ENCODE measurements at places on chromosomes 1 and 21. TPM values are rescaled to one million over a fixed set of nuclear protein-coding genes. Genes with fewer than 3 reads are reported as not detected.

GRCh38 chr1:14969006-14969405 lies 184.5 kb upstream of the TMEM51 start:
- ATAC-seq = peak; percentile 52

DNA sequence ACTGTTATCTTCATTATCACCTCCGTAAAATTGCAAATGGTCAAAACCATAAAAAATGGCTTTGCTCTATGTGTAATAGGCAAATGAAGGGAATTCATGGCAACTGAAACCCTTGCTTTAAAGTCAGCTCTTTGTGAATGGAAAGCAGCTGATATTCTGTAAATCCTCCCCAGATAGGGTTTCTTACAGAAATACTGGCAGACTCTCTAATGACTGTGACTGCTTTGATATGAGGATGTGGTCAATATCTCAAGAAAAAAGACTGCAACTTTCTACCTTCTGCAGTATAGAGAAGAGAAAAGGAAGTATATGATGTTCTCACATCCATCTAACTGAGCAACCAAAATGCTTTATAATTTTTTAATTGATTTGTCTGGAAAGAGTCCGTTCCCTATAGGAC lies 193.1 kb downstream of the ST6GALNAC3 start:
- ATAC-seq = no peak

GRCh38 chr1:55286856-55287602 lies 71.9 kb upstream of the USP24 start:
- ATAC-seq = no peak

DNA sequence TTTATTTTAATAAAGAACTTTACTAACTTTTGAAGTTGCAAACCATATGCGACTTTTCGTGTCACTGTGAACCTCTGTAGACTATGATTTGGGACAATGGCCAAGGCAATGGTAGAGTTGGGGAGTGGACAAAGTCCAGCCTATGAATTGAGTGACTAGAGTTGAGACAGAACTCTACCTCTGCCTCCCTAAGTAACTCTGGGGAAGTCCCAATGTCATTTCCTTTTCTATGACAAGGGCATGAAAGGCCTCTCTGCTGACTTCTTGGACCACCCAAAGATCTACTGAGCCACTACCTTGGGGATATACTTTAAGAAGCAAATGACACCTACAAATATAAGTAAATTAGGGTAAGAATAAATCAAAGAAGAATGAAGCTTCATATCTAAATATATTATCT lies 19.3 kb downstream of the BEND5 start:
- ATAC-seq = no peak

DNA sequence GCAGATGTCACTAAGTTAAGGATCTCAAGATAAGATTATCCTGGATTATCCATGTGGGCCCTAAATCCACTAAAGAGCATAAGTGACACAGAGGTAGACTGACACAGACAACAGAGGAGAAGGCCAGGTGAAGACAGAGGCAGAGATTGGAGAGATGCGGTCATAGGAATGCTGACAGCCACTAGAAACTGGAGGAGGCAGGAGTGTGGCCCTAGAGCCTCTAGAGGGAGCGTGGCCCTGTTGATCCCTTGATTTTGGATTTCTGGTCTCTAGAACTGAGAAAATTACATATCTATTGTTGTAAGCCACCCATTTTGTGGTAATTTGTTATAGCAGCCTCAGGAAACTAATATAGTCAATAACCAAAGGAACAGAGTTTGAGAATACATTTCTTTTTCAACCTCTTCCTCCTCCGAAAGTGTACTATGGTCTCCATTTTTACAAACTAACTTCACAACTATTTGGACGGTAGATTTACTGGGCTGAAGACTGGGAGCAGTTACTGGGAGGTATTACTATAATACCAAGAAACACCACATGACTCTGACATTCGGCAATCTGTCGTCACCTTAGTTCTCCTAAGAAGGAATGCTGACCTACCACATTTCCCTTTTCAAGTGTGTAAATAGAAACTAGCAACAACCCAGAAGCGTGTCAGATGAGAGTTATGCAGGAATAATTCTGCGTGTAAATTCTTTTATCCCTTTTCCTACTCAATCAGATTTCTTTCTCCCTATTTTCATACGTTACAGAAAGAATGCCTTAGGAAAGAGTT lies 116.0 kb upstream of the ZNHIT6 start:
- no peak for ATAC-seq

DNA sequence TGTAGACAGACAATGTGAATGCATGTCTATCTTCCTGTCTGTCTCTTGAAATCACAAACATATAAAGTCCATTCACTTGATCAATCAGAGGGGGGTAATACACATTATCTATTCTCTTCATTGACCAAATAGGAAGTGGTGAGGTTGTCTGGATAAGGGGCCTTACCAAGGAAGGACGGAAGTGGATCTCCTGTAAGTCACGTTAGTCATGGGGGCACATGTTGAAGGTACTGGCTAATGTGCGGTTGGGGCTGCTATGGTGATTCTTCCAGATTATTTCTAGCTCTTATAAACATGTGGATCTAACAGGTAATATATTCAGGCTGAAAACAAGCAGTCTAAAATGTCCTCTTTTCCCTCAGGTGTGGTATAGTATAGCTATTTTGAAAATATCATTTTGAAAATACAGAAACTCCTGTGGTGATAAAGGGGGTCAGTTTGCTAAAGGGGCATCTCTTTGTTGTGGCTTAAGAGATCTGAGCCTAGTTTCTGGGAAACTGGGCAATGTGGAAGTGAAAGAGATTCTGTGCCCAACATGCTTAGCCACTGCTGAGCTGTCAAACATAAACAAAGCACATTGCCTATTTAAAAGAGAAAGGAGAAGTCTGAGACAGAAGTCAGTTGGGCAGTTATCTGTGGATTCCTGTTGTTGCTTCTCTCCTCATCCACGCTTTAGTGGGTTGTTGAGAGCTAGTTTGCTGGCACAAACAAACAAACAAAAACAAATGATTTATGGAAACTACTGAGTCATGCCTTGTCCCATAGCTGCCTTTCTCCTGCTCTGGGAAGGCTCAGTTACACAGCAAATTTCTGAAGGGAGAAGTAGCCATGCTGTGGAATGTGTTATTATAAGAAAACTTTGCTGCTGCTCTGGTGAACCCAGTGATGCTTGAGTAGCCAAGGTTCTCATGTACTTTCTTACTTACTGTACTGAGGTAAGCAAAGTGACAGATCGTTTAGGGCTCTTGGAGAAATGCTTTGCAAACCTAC lies 166.9 kb downstream of the HLX start:
- ATAC-seq = no peak

GRCh38 chr1:225543350-225543749 lies 109.6 kb downstream of the ENAH start:
- no peak for ATAC-seq

DNA sequence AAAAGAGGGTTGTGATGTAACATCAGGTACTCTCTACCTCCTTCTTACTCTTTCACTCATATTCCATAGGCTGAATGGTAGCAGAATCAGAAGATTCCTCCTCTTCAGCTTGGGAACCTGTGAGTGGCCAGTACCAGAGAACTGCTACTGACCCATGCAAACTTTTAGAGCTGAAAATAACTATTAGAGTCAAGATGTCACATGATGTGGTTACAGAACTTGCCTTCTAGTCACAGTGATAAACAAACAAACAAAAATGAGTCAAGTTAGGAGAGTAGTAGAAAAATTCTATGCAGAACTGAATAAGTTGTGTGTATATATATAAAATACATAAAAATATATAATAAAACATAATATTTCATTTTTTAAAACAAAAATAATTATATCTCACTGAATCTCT lies 47.6 kb upstream of the RGS1 start:
- no peak for ATAC-seq

DNA sequence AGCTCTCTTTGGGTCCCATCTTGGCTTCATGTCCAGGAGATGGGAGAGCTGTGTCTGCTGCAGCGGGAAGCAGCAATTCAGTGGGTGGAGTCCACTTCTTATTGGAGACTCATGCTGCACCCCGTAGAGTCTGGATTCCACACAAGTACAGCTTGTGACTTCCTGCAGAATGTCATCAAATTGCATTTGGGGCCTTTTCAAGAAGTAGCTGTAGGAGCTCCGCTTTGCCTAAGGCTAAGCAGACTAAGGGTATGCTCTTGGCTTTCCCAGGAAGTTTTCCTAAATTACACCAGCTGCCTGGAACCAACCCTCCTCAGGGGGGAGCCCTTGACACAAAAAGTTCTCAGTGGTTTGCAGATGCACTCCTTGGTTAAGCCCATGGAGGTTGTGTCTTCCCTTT lies 5.7 kb upstream of the MOB3C start:
- ATAC-seq = no peak

Gene OR2L5
- 0.08 TPM for total RNA-seq

GRCh38 chr1:78375996-78376395 lies 114.8 kb upstream of the PTGFR start:
- no peak for ATAC-seq

DNA sequence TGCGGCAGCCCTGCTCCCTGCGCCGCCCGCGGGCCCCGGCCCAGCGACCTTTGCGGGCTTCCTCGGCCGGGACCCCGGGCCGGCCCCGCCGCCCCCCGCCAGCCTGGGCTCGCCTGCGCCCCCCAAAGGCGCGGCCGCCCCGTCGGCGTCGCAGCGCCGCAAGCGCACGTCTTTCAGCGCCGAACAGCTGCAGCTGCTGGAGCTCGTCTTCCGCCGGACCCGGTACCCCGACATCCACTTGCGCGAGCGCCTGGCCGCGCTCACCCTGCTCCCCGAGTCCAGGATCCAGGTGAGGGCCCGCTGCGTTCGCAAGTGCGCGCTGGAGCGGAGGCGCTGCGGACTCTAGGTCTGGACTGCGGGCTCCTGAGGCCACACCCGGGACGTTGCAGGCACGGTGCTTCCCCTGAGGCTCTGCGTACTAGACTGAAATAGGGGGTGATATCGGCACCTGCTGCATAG lies 351 bp downstream of the MIXL1 start:
- peak; percentile 21 for ATAC-seq

DNA sequence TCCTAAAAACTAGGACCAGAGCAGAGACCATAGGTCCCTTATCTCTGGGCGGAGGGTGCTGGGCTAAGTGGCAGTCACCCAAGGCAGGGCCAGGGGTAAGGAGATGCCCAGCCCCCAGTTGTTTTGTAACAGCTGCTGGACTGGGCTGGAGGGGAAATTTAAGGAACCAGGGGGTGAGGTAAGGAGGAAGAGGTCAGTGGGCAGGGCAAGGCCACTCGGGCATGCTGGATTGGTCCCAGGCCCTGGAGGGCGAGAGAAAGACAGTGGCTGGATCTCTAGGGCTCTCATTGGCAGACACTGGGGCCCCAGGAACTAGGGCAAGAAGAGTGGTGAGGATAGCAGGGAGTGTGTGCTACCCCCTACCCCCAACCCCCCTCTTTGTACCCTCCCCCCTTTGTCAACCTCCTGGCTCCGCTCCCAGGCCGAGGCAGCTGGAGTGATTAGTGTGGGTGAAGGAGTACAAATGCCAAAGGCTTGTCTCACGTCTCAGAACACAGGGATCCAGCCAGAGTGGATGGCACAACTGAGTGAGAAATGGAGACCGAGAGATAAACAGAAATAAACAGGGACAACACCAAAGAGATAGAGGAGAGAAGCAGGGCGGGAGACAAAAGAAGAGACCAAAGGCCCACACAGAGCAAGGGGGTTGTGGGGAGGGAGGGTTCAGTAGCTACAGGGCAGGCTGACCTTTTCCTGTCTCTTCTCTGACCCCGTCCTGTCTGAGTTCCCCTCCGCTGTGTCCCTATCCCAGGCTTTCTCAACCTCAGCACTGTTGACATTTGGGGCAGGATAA lies 20.5 kb upstream of the THRAP3 start:
- peak; percentile 63 for ATAC-seq

DNA sequence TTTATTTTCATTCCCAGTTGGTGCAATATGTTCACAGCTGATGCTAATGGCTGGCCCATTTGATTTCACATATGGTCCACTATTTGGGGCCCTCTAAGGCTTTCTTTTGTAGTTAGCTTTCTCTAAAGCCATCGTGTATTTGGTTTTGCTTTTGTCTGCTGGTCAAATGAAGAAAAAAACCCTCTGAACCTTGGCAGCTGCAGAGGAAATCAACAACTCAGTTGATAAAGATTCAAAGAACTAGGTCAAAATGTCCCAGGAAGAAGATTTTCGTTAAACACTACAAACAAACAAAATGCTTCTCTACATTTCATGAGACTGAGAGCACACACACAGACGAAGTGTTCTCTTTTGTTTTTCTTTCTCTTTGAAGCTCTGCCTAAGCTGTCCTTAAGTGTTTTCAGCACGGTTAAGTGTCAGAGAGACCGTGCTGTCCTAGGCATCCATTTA lies 655.0 kb downstream of the RWDD3 start:
- peak; percentile 82 for ATAC-seq

Gene TMEM82
- not detected for total RNA-seq

- peak; percentile 70 for ATAC-seq
Measured at GRCh38 chr1:230581446-230582079, 60.7 kb upstream of the COG2 start.

Gene RHEX
- total RNA-seq = not detected

Gene DNAH14
- total RNA-seq = 29.8 TPM
